RKO (cell line): ENCODE measurements at places on chromosomes 7 and 10.

DNA sequence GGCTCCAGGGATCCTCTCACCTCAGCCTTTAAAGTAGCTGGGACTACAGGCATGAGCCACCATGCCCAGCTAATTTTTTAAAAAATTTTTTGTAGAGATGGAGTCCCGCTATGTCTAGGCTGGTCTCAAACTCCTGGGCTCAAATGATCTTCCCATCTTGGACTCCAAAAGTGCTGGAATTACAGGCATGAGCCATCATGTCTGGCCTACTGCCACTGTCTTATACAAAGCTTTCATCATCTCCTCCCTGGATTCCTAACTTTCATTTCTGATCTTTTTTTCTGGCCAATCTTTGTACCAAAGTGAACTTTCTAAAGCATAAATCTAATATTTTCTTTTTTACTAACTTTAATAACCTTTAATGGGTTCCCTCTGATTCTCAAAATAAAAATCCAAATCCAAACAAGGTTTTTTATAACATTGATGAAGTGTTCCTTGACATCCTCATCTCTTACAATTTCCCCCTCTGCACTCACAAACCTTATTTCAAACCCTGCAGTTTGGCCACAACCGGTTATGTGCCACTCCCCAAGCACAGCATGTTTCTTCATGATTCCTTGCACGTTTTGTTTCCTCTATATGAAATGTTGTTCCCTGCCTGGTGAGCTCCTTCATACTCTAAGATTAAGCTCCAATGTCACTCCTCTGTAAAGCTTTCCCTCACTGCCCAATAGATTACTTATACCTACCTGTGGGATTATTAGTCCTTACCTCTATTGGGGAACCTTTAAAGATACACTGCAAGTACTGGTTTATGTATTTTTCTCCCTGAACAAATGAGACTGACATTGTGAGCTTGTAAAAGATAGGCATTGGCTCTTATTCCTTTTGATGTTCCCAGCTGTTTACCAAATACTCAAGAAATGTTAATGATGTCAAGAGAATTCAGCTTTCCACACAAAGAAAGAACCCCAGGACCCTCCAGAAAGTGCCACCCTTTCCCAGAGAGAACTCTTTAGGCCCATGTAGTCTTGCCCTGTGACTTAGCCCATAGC is 101.7 kb downstream of the HOXA1 start:
- DNase-seq: no peak

GRCh38 chr7:155973451-155973997 is 161.3 kb upstream of the SHH start:
- DNase-seq: no peak

- DNase-seq: no peak
Measured at GRCh38 chr10:79243181-79244067, 103.8 kb upstream of the PPIF start.

DNA sequence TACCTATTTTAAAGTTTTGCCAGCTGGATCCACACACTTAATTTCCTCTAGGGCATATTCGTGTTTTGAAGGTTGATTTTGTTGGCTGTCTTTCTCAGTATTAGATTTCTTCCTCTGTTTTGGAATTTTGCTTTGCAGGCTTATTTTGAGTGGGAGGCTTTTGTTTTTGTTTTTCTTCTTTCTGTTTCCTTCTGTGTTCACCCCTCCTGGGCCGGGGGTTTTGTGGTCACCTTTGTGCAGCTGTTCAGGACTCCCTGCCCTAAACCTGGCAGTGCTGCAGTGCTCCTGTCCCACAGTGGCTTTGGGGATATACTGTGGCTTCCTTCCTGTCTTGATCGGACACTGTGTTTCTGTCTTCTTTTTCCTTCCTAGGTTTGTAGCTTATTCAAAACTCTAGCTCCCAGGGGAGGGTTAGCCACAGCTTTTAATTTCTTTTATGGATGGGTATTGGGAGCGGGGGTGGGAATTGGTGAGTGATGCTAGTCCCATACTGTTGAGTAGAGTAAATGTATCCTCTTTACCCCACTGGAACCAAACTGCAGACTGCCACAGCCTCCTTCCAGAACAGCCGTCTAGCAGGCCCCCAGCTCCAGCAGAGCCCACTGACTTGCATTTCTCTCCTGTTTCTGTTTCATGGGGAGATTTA is 228.7 kb upstream of the FZD8 start:
- no peak for DNase-seq

DNA sequence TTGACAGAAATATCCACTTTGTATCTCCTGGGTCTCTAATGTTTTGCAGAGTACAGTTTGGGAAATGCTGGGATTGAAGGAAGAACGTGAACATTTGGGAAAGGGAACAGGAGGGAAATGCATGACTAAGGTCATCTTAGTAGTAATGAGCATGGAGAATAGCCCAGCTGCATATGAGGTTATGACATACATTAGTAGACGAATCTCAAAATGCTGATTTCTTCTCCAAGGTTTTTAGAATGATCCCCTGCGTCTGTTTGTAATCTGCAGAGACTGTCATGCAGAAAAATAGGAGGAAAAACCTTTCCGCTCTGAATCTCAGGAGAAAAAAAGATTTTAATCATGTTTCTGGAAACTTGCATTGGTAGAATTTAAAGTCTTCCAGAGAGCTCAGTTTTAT is 133.6 kb downstream of the PPP1R9A start:
- no peak for DNase-seq

GRCh38 chr10:80497187-80498077 is 40.3 kb upstream of the SH2D4B start:
- no peak for DNase-seq

GRCh38 chr10:5833814-5834213 is 20.6 kb upstream of the GDI2 start:
- no peak for DNase-seq
